ENCODE measurements at places on chromosomes 3 and 15.

DNA sequence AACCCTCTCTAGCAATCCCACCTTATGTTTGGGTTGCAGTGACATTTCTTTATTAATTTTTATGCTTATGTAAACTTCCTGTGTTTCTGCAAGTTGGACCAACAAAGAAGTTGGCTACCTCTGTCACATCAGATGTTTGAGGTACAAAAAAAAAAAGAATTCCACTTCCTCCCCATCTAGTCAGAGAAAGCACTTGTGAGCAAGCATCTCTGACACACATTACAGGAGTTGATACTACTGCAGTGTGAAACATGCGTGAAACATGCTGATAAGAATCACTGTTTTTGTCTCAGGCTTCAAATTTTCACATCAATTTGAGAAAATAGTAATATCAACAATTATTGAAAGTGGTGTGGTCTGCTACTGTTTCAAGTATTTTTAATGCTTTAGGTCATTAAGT is 1.3 kb downstream of the SCAANT1 start:
- DNase-seq = no peak

DNA sequence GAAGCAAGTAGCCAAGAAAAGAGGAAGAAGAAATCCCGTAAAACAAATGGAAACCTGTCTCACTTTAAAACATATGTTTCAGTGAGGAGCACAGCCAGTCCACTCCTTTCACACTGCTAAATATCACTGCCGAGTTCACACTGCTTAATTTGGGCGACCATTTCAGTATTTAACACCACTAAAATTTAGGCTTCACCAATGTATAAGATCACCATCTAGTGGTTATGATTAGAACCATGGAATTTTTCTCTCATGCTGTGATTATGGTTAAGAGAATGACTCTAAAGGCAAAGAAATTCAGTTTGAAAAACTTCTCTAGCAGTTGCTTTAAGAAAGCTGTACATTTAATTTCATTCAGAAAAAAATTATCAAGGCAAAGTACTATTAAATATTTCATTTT is 16.6 kb downstream of the SLC4A7 start:
- DNase-seq = peak; percentile 69

DNA sequence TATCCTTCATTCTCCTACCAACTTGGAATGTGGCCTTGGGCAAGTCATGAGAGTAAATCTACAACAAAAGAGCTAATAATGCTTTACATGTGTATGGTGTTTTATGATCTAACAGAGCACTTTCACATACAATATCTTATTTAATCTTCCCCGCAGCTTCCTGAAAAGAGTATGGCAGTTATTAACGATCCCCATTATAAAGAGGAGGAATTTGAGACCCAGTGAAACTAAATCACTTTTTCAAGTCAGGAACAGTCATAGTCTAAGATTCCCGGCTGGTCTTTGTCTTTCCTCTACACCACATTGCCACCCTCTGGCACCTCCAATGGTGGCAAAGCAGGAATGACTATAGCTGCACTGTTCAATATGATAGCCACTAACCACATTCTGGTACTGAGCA is 69.7 kb upstream of the CMSS1 start:
- DNase-seq = no peak

- DNase-seq = peak; percentile 27
Measured at GRCh38 chr3:184155644-184156521, 706 bp downstream of the DVL3 start.

GRCh38 chr3:107240183-107241091 is 136.8 kb upstream of the CCDC54 start:
- DNase-seq = peak; percentile 72

GRCh38 chr3:22585504-22585903 is 617.6 kb upstream of the UBE2E2 start:
- DNase-seq = no peak

DNA sequence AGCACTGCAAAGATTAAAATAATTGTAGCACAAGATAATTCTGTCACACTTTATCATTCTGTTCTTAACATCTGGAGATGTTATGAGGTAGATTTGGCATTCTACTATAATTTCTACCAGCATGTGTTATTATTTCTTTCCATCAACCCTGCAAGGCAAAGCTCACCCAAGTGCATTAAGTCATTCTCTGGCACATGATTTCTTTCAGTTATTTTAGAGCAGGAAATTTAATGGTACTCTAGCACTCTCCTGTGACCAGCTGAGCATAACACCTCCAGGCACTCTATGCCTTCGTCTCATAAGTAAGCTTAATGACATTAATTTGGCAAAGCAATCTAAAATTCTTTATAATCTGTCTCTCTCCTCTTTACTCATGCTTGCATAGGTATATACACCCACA is 300.2 kb upstream of the GPR149 start:
- no peak for DNase-seq

GRCh38 chr15:24943361-24943760 is 11.4 kb upstream of the SNRPN start:
- no peak for DNase-seq

DNA sequence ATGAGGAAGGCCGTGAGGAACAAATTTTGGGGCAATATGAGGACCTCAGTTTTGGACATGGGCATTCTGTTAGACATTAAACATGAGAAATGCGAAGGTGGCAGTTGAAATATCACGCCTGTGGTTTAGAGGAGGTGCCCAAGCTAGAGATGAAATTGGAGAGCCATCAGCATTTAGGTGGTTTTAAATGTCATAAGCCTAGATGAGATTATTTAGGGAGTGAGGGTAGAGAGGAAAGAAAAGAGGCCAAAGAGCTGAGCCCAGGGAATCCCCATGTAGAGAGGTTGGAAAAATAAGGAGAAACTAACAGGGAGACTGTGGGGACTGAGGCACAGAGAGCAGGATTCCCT is 14.9 kb downstream of the RTP1 start:
- DNase-seq = no peak

DNA sequence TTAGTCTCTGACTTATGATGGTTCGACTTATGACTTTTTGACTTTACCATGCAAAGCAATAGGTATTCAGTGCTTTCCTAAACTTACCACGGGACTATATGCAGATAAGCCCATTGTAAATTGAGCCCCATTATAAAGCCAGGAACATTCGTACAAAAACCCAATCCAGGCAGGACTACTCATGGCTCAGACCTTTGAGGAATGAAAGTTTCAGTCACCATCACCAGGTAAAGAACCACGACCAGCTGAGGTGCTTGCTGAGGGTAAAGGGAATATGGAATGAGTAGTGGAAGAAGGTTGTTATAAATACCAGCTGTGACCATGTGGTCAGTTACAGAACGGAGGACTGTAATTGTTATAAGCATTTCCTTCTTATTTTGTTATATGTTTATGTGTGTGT is 54.9 kb upstream of the BNC1 start:
- DNase-seq = no peak

- DNase-seq = no peak
Measured at GRCh38 chr3:12470111-12470510, 14.2 kb upstream of the TSEN2 start.

GRCh38 chr15:84402856-84403608 is 167.5 kb downstream of the GOLGA6L4 start:
- no peak for DNase-seq

- no peak for DNase-seq
Measured at GRCh38 chr3:128278761-128279600, 125.7 kb downstream of the EEFSEC start.

- no peak for DNase-seq
Measured at GRCh38 chr15:66884115-66884622, 181.2 kb upstream of the SMAD3 start.

GRCh38 chr3:156259896-156260295 is 139.5 kb downstream of the KCNAB1 start:
- DNase-seq = no peak

DNA sequence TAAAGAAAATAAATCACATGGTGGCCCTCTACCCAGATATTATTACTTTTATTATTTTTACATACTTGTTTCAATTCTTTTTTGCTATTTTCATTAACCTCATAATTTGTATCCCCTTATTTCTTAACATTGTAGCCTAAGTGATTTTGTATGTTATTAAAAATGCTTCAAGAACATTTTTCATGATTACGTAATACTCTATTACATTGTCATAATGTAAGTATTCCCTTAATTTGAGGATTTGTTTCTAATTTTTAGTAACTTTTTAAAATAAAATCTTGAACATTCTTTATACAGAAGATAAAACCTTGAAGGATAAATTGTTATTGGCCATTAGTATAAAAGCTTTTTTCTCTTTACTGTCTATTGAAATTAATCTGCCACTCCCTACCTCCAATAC is 89.0 kb downstream of the DCUN1D1 start:
- DNase-seq = no peak

- DNase-seq = no peak
Measured at GRCh38 chr15:74387621-74388362, 20.3 kb upstream of the CYP11A1 start.

GRCh38 chr3:5020242-5020722 is 41.0 kb downstream of the BHLHE40 start:
- no peak for DNase-seq

- DNase-seq = no peak
Measured at GRCh38 chr3:183553334-183554026, 2.0 kb downstream of the KLHL6 start.

GRCh38 chr3:123067689-123068600 is 1.1 kb downstream of the PDIA5 start:
- DNase-seq = no peak

DNA sequence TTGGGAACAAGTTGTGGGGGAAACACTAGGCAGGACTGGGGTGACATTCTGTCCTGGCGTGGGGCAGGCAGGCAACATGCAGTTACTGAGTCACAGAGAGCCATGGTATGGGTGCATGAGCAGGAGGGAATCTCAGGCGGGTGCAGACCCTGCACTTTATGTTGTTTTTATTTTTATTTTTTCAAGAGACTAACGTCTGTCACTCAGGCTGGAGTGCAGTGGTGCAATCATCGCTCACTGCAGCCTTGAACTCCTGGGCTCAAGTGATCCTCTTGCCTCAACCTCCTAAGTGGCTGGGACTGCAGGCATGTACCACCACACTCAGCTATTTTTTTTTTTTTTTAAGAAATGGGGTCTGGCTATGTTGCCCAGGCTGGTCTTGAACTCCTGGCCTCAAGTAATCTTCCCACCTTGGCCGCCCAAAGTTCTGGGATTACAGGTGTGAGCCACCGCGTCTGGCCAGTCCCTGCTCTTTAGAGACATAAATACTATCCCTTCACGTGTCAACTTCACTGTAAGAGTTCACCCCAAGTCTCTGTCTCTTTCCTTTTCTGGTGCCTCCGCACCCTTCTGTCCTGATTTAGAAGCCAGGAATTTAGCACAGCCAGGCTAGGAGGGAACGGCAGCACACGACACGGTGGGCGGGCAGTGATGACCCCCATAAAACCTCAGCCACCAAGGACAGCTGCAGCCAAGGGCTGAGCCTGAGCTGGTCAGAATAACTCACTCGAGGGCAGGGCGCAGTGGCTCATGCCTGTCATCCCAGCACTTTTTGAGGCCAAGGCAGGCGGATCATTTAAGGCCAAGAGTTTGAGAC is 72.8 kb upstream of the IQSEC1 start:
- no peak for DNase-seq

DNA sequence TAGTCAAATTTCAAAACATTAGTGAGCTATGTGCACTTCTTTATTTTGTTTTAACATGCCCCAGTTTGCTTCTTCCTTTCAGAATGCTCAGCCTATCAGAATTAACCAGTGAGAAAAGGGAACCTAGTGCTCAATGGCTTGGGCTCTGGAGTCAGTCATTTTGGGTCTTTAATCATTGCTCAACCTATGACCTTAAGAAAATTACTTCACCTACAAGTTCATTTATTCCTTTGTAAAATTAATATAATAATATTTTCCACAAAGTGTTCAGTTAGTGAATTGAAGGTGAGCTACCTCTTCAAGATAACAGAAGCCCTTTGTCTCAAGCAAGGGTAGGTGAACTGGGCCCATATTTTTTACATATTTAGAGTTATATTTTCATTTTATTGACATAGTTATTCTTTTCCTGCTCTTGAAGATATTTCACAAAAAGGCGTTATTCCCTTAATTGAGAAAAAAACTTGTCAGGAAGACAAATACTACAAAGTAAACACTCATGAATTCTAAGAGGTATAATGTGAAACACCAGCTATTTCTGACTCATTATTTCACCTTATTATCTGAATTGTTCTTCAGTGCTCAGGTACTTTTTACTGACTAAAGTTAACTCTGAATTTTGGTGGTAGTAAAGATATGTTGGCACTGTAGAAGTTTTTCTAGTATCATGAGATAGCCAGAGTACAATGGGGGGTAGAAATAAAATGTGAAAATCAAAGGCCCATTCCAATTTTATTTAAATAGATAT is 415.5 kb downstream of the NAALADL2 start:
- no peak for DNase-seq

DNA sequence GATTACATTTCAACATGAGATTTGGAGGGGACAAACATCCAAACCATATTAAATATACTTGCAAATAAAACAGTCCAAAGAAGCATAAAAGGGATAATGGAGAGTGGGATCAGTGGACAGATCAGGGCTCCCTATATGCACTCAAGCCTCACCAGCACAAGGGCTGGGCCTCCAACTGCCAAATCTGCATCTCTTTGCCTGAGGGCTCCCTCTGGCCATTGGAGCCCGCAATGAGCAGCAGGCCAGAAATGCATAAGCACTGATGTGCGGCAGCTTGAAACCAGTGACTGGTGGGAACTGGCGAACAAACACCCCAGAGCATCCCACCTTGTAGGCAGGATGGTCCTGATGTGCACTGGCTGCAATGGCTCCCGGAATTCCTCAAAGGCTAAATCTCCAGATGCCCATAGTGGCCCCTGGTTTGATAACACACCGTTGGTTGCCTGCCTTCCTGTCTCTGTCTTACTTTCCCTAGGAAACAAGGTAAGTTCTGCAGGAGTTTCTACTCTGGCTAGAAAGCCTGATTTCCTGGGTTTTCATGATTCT is 55.9 kb upstream of the POMGNT2 start:
- no peak for DNase-seq

- no peak for DNase-seq
Measured at GRCh38 chr15:39188930-39189329, 391.9 kb upstream of the THBS1 start.

GRCh38 chr3:185251272-185251671 is 2.6 kb downstream of the EHHADH start:
- no peak for DNase-seq

DNA sequence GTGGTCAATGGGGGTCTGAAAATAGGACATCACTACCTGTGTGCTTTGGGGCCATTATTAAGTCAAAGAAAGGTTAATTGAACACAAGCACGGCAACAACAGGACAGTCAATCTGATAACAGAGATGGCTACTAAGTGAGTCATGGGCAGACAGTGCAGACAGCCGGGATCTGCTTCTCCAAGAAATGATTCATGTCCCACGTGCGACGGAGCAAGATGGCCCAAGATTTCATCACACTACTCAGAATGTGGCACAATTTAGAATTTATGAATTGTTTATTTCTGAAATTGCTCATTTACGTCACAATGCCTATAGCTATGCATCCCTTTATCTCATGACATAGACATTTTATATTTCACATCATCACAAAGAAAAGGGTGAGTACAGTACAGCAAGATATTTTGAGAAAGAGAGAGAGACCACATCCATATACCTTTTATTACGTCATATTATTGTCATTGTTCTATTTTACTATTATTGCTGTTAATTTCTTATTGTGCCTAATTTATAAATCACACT is 770.6 kb upstream of the NR2F2 start:
- DNase-seq = no peak

- no peak for DNase-seq
Measured at GRCh38 chr15:51349156-51349844, 7.8 kb downstream of the GLDN start.

Data from CD4-positive, alpha-beta T cell treated with Interleukin-4 for 1 hour (primary cell).